Activated CD4-positive, CD25-positive, alpha-beta regulatory T cell treated with anti-CD3 and anti-CD28 coated beads, Interleukin-2, amount 50 U/mL, for 16 hours (primary cell): ENCODE measurements at places on chromosomes 7 and 10.

- DNase-seq = peak; percentile 37
These were observed 59.1 kb downstream of the STK32C start for GRCh38 chr10:132248455-132249225.

DNA sequence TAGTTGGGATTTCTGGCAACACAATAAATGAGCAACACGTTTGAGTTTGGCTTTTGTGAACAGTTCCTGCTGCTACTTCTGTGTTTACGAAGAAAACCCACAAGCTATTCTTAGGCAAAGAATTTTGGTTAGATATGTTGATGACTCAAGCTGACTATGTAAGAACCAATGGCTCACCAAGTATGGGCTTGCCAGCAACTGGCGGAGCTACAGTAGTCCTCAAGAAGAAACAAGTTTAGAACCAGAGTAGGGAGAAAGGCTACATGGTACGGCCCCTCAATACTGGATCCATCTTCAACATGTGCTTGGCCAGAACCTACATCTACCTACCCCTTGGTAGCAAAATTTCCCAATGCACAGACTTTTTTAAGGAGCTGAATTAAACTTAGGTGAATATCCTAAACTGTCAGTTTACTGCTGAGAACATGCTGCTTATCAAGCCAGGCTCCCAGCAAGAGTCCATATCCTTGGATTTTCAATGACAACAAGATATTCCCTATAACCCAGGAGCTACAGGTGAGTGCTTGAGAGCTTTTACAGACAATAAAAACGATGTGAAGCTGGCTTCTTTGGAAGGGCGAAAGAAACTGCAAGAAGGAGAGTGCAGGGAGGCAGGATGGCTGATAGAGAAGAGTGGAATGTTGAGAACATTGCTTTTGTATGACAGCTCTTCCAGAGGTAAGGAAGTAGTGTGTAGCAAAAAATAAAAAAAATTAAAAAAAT is 74.3 kb upstream of the ASAH2 start:
- no peak for DNase-seq

GRCh38 chr7:84204655-84205054 is 10.1 kb upstream of the SEMA3A start:
- DNase-seq = no peak

DNA sequence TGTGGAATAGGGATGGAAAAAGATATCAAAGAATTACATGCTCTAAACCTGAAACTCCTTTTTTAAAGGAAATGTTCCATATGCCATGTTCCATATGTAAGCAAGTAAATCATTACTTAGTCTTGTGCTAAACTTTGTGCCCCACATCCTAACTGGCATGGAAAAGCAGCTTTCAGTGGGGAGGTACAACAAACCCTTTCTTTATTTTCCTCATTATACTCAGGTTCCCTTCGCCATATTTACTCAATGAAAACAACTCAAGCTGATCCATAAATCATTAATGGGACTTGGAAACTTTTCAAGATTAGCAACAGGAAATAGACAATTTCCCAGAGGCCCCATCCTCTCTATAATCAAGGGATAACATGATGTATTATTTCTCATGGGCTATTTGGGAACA is 56.0 kb downstream of the GSAP start:
- no peak for DNase-seq

DNA sequence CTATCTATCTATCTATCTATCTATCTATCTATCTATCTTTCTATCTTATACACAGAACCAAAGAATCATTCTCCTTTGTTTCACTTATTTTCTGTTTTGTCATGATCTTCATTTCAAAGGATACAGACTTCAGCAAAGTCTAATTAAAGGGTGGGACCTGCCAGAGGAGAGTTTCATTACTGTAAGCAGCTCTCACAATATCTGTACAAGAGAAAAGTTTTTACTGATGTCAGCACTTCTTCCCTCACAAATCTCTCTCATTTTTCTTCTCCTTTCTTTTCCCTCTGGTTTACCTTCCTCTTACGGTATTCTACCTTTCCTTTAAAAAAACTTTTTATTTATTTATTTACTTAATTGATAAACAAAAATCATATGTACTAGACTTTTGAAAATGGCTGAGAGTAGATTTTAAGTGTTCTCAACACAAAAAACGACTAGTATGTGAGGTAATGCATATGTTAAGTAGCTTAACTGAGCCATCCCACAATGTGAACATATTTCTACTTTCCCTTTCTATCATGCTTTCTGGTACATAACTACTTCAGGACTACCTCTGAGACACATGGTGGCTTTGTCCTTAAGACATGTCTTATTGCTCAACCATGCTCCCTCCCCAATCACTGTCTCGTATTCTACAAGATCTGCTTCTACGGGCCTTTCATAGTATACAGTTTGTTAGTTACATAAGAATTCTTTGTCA is 699.3 kb downstream of the PHTF2 start:
- DNase-seq = no peak

DNA sequence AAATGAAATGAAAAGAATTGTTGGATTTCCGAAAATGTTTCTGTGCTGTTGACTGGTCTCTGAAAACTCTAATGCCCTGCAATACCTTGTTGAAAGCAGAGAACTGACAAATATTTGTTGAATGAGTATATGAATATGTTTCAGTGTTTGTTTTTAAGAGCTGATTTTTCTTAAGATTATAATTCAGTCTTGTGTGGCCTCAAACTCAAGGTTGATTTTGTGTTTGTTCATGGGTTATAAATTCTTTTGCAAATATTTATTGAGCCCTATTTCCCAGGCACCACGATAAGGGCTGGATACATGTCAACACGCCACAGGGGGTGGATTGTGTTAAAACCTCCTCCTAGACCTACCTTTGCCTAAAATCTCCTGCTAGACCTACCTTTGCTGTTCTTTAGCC is 203.9 kb upstream of the PLPP4 start:
- DNase-seq = no peak

DNA sequence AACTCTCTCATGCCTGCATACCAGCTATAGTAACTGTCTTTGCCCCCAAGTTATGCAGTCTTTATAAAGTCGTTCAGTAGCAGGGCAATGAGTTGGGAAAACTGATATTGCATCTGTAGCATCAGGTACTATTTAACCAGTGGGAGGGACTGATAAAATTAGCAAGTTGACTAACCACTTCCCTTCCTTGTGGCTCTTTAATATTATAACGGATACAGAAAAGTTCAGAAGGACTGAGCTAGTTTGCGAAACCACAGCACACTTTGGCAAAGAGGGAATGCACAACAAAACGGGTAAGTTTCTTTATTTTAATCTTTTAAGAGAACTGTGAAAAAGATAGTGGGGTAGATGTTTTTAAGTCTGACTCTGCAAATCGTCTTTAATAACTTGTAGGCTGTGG is 205.3 kb upstream of the HDAC9 start:
- DNase-seq = no peak

GRCh38 chr10:21832821-21833130 is 170.8 kb downstream of the DNAJC1 start:
- DNase-seq = no peak

GRCh38 chr10:15453457-15453856 is 82.4 kb upstream of the FAM171A1 start:
- DNase-seq = no peak

DNA sequence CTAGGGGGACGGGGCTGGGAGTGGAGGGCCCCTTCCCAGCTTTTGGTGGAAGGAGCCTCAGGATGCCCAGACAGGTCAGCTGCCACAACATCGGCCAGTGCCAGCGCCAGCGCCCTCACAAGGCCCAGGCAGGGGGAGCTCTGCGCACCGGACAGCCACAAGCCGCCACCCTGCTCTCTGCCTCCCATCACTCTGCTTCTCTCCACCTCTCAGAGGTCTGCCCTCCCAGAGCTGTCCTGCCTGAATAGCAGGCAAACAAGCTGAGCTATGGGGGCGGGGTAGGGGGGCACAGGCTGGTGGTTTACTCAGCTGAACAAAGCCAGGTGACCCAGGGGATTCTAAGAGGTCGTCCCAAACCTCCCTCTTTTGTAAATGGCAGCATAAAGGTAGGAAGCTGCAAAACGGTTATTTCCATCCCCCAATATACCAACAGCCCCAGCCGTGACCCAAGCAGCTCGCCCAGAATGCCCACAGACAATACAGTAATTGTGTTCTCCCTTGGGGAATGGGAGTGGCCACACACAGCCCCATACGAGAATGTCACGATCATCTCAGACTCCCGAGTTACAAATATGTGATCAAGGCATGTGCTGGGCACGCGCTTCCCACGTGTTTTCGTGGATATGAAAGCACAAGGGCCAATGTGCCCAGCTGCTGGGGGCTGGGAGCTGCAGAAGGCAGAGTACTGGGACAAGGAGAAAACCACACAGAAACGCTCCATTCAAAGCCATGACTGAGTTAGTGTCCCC is 19.7 kb downstream of the FAM53B start:
- DNase-seq = no peak

GRCh38 chr7:107993891-107994291 is 9.1 kb downstream of the LAMB1 start:
- DNase-seq = no peak

GRCh38 chr10:119655566-119656001 is 4.4 kb downstream of the BAG3 start:
- peak; percentile 6 for DNase-seq

GRCh38 chr7:46881507-46882127 is 700.3 kb downstream of the TNS3 start:
- DNase-seq = no peak

DNA sequence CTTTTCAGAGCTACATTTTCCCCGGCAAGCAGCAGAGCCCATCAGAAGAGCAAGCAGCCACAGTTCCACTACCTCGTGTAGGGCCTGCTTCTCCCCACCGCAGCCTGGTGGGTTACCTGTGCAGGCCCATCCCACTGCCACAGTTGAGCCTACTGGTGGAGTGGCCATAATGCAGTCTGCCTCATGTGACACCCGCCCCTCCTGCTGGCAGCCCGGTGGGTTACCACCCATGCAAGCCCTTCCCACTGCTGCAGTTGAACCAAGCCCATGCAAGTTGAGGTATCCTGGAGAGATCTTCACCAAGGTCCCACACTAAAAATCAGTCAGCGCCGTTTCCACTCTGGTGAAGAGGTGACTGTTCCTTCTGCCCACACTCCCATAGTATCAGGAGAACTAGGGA is 32.1 kb upstream of the CNNM1 start:
- no peak for DNase-seq

DNA sequence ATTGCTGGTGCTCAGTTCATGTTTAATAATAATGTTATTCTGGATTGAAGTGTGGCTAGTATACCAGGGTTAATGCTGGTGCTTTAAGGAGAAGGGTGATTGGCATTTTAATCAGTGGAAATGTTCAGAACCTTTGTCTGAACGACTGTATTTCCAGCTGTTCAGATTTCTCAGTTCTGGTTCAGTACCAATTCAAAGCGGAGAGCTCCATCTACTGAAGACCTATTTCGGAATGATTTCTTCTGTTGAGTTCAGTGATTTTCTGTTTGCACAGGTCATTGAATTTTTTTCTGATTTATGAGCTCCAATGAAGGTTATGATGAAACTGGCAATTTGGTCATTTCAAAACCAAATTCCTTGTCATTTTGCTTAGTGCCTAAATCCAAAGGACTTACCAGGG is 160.1 kb downstream of the EXOC4 start:
- DNase-seq = no peak

DNA sequence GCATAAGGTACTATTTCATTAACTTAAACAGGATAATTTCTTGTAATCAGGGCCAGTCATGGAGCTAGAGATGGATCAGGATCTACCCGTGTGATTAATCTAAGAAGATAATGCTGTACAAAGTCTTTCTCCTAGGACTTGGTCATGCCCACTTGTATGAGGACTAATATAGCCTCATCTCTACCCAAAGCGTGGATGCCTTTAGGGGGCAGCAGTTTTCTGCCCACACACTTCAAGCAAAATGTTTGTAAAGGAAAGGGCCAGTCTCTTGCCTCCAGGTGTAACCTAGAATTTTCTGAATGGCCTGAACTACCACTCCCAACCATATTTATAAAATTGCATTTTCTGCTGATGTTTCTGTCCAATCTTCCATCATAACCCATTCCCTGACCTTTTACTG is 764.0 kb upstream of the IGFBP3 start:
- DNase-seq = no peak

DNA sequence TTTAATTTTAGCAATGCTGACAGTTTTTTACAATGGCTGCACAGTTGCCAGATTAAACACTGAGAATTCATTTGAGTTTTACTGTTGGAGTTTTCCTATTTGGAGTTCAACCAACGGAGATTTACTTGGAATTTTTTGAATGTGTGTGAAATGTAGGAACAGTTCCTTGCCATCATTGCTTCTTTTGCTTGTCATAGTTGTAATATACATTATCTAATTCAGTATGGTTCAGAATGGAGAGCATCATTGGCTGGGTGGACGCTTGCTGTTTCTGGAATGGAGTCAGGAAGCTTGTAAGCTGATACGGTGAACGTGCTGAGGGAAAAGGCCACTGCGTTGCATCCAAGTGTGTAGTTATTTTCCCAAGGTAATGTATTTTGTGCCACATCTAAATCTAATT is 404.3 kb upstream of the KLF6 start:
- no peak for DNase-seq

GRCh38 chr7:132575419-132575981 is 770 bp downstream of the PLXNA4 start:
- DNase-seq = no peak

GRCh38 chr10:131803860-131804425 is 96.9 kb upstream of the PPP2R2D start:
- DNase-seq = no peak
